Muscle of back (tissue), 13 donors: ENCODE measurements at places on chromosomes 2 and 18. TPM values are rescaled to one million over a fixed set of nuclear protein-coding genes. Genes with fewer than 3 reads are reported as not detected.

PID1 gene
- 49.7 TPM for polyA plus RNA-seq

YES1 gene
- polyA plus RNA-seq, result 72.0 TPM

GKN1 gene
- polyA plus RNA-seq, result not detected

DSC3 gene
- 43.5 TPM for polyA plus RNA-seq
